ENCODE measurements at places on chromosomes 1 and 21.

- H3K4me3 ChIP-seq, result no peak overlapping the region
- no peaks in the 10 kb centered on the region for H3K36me3 ChIP-seq
- H3K4me1 ChIP-seq, result no peaks in the 10 kb centered on the region
- DNase-seq, result no peak
Measured at GRCh38 chr1:66648901-66649595, 103.2 kb upstream of the DYNLT5 start.

DNA sequence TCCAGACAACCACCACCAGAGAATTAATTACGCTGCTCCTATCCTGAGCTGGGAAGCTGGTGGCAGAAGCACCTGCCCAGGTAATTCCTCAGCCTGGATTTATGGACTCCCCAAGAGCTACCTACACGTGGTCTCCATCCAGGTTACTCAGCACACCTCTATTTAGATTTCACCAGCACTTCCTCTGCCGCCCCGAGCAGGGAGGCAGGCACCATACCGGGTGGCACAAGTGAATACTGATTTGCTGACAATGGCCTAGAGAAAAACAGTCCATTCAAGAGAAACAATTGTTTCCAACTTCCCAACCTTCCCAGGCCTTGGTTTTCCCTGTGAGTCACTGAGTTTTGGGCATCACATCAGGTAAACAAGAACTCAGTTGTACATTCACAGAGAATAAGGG lies 134.3 kb downstream of the MATN1 start:
- H3K27ac ChIP-seq, result no peak overlapping the region
- no peak overlapping the region for H3K4me3 ChIP-seq
- no peak for DNase-seq
- no peaks in the 10 kb centered on the region for H3K4me1 ChIP-seq
- H3K27me3 ChIP-seq, result no peaks in the 10 kb centered on the region
- H3K36me3 ChIP-seq, result no peaks in the 10 kb centered on the region

DNA sequence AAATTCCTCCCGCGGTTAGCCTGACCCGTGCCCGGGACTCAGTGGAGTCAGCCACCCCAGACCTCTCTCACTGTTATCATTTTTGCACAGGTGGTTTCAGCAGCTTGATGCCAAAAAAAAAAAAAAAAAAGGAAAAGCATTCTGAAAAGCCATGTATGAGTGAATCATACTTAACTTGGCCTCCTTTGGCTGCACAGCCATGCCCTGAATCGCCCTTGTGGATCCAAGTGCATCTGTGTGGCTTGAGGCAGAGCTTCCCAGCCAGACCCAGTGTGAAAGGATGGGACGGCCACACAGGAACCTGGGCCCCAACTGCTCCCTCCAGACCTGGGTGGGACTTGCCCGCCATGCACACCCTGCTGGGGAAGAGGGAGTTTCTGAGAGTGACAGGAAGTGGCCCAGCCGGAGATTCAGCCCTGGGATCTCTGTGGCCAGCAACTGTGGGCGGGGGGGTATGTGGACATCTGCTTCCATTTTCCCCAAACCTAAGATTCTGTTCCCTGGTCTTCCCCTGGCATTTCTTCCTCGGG lies 8.6 kb downstream of the YBEY start:
- no peak for DNase-seq
- no peaks in the 10 kb centered on the region for H3K27me3 ChIP-seq
- no peaks in the 10 kb centered on the region for H3K36me3 ChIP-seq
- no peak overlapping the region for H3K4me3 ChIP-seq

GRCh38 chr1:41490911-41491310 lies 6.4 kb upstream of the EDN2 start:
- peaks cover 16% of the 10 kb centered on the region for H3K4me1 ChIP-seq
- no peak overlapping the region for H3K4me3 ChIP-seq
- no peaks in the 10 kb centered on the region for H3K36me3 ChIP-seq

DNA sequence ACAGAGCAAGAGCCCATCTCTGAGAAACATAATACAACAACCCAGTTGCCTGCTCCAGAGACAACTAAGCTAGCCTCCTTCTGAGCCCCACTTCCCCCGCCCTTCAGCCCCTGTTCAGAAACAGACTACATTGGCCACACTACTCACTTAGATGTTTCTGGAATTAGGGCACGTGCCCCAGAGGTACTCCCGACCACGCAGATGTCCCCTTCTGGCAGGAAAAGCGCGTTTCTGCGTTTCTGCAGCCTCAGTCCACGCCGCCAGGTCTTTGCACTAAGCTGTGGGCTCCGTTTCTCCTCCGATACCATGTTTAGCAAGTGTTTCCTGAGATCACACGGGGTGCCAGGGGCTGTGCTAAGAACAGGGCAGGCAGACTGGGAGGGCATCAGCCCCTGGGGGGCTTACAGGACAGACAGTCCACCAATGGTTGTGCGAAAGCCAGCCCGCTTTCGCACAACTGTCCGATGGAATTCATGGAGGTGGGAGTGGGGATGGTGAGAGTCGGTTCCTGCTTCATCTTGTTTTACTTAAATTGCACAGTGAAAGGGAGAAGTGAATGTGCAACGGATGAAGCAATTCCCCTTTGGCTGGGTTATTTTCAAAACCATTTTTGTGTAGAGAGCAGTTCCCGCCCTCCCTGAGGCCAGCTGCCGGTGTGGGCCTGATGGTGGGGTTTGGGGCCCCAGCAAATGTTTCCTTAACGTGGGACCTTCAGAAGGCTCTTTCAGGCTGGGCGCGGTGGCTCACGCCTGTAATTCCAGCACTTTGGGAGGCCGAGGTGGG lies 2.7 kb downstream of the PIK3CD start:
- no peak overlapping the region for H3K27ac ChIP-seq
- peaks cover 7% of the 10 kb centered on the region for H3K4me1 ChIP-seq
- no peak overlapping the region for H3K4me3 ChIP-seq
- DNase-seq, result no peak
- H3K36me3 ChIP-seq, result no peaks in the 10 kb centered on the region
- peaks cover 33% of the 10 kb centered on the region for H3K27me3 ChIP-seq

GRCh38 chr21:42684109-42684916 lies 30.9 kb downstream of the PDE9A start:
- H3K27me3 ChIP-seq, result no peaks in the 10 kb centered on the region
- H3K4me1 ChIP-seq, result no peaks in the 10 kb centered on the region
- no peak overlapping the region for H3K4me3 ChIP-seq
- DNase-seq, result no peak

GRCh38 chr1:9549955-9550546 lies 10.8 kb downstream of the SLC25A33 start:
- no peak overlapping the region for H3K27ac ChIP-seq
- no peaks in the 10 kb centered on the region for H3K27me3 ChIP-seq
- DNase-seq, result no peak
- peaks cover 2% of the 10 kb centered on the region for H3K36me3 ChIP-seq
- no peaks in the 10 kb centered on the region for H3K4me1 ChIP-seq

- no peak overlapping the region for H3K4me3 ChIP-seq
- no peaks in the 10 kb centered on the region for H3K4me1 ChIP-seq
- peaks cover 21% of the 10 kb centered on the region for H3K27me3 ChIP-seq
- no peak for DNase-seq
- no peaks in the 10 kb centered on the region for H3K36me3 ChIP-seq
Measured at GRCh38 chr1:200896531-200897196, 2.0 kb downstream of the INAVA start.

DNA sequence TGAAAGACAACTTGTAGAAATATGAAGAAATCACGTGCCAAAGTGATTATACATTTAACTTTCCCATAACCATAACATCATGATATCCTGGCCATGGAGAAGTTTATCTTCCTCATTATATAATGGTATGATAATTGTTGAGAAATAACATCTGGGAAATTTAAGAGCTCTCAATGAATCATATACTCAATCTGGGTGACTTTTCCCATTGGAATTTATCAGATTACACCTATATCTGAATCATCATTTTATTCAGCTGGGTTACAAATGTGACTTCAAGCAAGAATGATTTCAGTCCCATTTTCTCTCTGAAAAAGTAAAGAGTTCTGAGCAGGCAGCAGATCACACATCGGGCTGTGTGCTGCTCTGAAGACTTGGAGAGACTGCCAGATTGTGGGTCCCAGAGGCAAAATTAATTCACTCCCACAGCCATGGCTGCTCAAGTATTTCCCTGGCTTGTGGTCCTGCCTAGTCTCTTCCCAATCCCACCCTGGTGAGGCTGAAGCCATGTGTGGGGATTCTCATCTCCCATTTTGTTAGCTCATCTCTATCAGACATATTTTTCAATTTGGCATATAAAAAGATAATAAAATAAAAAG lies 278.0 kb downstream of the MRPL39 start:
- DNase-seq, result no peak
- no peaks in the 10 kb centered on the region for H3K27me3 ChIP-seq
- no peaks in the 10 kb centered on the region for H3K36me3 ChIP-seq
- no peaks in the 10 kb centered on the region for H3K4me1 ChIP-seq

DNA sequence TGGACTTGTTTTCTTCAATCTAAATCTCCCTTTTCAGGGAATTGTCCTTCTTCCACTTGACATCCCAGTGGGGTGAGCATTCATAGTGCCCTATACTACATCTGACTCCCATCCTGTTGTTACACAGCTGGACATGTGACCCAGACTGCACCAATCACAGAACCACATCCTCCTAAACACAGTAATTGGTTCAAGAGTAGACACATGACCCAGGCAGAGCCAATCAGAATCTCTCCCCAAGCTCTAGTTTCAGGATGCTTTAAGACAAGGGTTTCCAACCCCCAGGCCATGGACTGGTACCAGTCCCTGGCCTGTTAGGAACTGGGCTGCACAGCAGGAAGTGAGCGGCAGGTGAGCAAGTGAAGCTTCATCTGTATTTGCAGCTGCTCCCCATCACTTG lies 5.6 kb upstream of the DDOST start:
- H3K27ac ChIP-seq, result no peak overlapping the region
- peak; percentile 11 for DNase-seq
- no peaks in the 10 kb centered on the region for H3K27me3 ChIP-seq

GRCh38 chr1:228454238-228454637 lies 32.9 kb upstream of the RNF187 start:
- no peak overlapping the region for H3K4me3 ChIP-seq
- H3K27ac ChIP-seq, result no peak overlapping the region
- DNase-seq, result no peak
- peaks cover 14% of the 10 kb centered on the region for H3K4me1 ChIP-seq
- no peaks in the 10 kb centered on the region for H3K27me3 ChIP-seq
- no peaks in the 10 kb centered on the region for H3K36me3 ChIP-seq

DNA sequence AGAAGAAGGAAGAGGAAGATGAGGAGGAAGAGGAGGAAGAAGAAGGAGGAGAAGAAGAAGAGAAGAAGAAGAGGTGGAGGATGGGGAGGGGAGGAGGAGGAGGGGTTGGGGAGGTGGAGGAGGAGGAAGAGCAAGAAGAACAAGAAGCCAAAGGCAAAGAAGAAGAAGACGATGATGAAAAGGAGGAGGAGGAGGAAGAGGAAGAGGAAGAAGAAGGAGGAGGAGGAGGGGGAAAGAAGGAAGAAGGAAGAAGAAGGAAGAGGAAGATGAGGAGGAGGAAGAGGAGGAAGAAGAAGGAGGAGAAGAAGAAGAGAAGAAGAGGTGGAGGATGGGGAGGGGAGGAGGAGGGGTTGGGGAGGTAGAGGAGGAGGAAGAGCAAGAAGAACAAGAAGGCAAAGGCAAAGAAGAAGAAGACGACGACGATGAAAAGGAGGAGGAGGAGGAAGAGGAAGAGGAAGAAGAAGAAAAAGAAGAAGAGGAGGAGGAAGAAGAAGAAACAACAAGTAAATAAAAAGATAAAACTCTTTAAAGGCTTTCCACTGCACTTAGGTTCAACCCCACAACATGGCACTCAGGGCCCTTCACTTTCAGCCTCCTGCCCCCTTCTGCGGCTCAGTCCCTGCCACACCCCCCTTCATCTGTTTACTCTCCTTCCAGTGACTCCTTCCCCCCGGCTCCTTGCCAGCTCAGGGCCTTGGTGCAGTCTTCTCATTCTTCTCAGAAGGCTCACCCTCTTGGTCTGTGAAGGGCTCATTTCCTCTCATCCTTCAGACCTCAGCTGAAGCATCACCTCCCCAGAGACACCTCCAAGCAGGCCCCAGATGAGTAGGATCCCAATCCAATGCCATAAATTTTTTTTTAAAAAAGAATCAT lies 114.0 kb downstream of the KCNN3 start:
- peaks cover 3% of the 10 kb centered on the region for H3K4me1 ChIP-seq
- peaks cover 7% of the 10 kb centered on the region for H3K27me3 ChIP-seq
- DNase-seq, result no peak
- H3K36me3 ChIP-seq, result no peaks in the 10 kb centered on the region
- H3K4me3 ChIP-seq, result no peak overlapping the region

DNA sequence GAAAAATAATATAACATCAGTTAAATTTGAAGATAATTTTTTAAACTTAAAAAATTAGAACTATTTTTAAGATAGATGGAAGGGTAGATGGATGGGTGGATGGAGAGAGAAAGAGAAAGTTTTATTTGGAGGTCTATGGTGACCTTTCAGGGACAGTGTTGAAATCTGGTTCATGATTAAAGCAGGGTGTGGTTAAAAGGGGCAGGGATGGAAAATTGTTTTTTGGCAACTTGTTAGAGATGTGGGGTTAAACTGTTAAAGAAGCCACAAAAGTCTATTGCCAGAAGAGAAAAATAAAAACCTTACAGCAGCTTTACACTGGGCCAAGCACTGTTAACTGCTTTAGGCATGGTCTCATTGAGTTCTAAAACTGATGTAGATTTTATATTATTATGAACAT lies 134.9 kb upstream of the GORAB start:
- no peaks in the 10 kb centered on the region for H3K27me3 ChIP-seq
- no peak for DNase-seq
- H3K27ac ChIP-seq, result no peak overlapping the region

DNA sequence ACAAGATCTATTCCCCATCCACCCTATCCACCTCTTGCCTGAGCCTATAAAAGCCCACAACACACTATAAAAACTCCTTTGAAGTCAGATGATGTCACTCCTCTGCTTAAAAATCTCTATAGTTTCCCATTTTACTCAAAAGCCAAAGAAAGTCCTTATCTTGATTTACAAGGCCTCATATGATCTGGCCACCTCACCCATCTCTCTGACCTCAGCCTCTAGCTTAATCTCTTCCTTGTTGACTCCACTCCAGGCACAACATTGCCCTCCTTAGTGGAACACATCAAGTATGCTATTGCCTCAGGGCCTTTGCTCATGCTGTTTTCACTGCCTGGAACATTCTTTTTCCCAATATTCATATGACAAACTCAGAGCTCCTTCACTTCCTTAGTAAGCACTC lies 33.3 kb downstream of the ZNF281 start:
- H3K4me1 ChIP-seq, result no peaks in the 10 kb centered on the region
- H3K27ac ChIP-seq, result no peak overlapping the region
- H3K4me3 ChIP-seq, result no peak overlapping the region
- DNase-seq, result no peak

GRCh38 chr1:204108312-204109141 lies 35.6 kb downstream of the SOX13 start:
- H3K27ac ChIP-seq, result peak overlapping the region; percentile 86
- DNase-seq, result peak; percentile 89
- H3K27me3 ChIP-seq, result no peaks in the 10 kb centered on the region
- H3K36me3 ChIP-seq, result no peaks in the 10 kb centered on the region
- peaks cover 37% of the 10 kb centered on the region for H3K4me1 ChIP-seq
